ENCODE measurements at places on chromosomes 11 and 22.

DNA sequence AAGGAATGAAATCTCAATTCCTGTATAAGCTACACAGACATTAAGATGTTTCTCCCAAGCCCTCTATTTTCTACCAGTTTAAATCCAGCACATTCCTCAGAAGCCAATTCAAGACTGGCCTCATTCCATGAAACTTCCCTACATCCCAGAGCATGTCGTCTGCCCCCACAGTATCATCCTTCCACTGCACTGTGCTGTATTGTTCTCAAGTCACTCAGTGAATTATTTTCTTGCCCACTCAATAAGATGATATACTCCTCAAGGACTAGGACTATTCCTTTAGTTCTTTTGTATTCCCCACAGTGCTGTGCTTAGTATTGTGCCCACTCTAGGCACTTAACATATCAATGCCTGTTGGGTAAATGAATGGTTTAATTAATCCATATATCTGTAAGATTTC is 203.1 kb upstream of the BLID start:
- no peak for DNase-seq

GRCh38 chr22:26732284-26732683 is 74.9 kb downstream of the MIAT start:
- DNase-seq = no peak

DNA sequence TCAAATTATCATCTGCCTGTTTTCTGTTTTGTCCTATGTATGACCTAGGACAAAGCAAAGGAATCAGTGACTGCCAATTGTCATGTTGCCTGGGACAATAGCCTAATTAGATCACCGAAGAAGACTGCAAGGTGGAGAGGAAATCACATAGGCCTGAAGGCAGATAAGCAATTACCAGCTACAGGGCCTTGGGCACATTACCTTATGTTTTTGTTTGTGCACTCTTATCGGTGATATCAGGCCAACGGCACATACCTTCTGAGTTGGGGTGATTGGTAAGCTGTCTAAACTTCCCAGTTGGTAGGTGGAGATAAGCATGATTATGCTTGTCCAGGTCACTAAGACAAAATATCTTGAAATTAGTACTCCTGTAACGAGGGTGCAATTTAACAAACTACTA is 58.1 kb upstream of the FAM181B start:
- no peak for DNase-seq

DNA sequence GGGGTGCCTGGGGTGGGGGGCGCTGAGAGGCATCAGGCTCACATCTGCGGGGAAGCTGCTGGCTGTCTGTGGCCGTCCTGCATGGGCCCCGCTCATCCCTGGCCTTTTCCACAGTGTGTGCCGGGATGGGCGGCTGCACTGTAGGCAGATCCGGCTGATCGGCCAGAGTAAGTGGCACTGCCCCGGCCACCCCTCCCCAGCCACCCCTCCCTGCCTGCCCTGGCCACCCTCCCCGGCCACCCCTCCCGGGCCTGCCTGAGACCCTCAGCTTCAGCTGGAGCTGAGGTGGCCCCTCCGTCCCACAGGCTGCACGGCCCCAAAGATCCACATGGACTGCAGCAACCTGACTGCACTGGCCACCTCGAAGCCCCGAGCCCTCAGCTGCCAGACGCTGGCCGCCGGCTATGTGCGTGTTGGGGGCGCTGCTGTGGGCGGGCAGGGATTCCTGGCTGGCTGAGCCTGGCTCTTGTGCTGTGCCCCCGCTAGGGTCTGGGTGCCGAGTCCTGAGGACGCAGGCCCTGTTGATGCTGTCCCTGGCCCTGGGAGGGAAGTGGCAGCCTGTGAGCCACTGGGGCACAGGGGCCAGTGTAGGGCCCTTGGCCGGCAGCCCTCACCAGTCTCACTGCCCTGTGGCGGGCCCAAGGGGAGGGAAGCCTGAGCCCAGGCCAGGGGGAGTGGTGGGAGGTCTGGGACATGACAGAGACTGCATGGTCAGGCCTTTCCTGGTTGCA is 10.9 kb downstream of the MUC2 start:
- DNase-seq = no peak

GRCh38 chr11:123480290-123480815 is 50.3 kb downstream of the GRAMD1B start:
- no peak for DNase-seq

GRCh38 chr22:45262195-45262930 is 21.7 kb upstream of the KIAA0930 start:
- no peak for DNase-seq

GRCh38 chr22:31154975-31155374 is 5.0 kb upstream of the RNF185 start:
- DNase-seq = no peak

- DNase-seq = no peak
Measured at GRCh38 chr11:19658344-19658743, 54.3 kb upstream of the NAV2 start.

- DNase-seq = no peak
Measured at GRCh38 chr22:49972163-49973017, 11.8 kb downstream of the PIM3 start.

- peak; percentile 58 for DNase-seq
Measured at GRCh38 chr11:32297611-32298011, 137.7 kb downstream of the WT1 start.

DNA sequence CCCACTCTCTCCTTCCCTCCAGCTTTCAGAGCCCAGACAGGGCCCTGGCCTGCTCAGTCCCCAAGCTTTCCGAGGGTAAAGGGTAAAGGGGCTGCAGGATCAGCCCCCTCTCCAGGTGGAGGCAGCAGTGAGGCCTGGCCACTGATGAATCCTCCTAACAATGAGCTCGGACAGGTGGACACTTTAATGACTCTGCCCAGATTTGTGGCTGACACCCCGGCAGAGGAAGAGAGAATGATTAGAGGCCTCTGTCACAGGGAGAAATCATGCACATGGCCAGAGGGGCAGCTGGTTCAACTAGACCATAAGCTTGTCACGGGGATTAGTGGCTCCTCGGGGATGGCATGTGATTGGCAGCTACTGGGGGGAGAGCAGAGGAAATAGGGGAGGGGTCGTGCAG is 587.5 kb upstream of the B3GAT1 start:
- DNase-seq = peak; percentile 64

- DNase-seq = peak; percentile 24
Measured at GRCh38 chr22:17743661-17744411, 30.4 kb downstream of the BID start.

- no peak for DNase-seq
Measured at GRCh38 chr22:46418827-46419226, 83.3 kb downstream of the TRMU start.

GRCh38 chr11:133476570-133477250 is 55.6 kb downstream of the OPCML start:
- no peak for DNase-seq

DNA sequence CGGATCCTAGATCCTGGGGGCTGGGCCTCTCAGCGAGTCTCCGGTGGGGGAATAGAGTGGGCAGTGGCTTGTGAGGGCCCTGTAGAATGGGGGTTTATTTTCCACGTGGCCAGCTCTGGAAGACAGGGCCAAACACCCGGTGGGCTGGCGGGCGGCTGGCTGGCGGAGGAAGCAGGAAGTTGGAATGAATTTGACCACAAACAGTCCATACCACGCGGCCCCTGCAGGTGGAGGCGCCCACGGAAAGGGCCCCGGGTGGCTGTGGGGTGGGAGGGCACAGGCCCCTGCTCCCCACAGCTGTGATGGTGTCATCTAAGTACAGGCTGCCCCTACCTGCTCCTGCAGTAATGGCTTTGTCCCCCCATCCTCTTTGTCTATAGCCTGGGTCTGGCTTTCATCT is 15.1 kb downstream of the MCAT start:
- no peak for DNase-seq

DNA sequence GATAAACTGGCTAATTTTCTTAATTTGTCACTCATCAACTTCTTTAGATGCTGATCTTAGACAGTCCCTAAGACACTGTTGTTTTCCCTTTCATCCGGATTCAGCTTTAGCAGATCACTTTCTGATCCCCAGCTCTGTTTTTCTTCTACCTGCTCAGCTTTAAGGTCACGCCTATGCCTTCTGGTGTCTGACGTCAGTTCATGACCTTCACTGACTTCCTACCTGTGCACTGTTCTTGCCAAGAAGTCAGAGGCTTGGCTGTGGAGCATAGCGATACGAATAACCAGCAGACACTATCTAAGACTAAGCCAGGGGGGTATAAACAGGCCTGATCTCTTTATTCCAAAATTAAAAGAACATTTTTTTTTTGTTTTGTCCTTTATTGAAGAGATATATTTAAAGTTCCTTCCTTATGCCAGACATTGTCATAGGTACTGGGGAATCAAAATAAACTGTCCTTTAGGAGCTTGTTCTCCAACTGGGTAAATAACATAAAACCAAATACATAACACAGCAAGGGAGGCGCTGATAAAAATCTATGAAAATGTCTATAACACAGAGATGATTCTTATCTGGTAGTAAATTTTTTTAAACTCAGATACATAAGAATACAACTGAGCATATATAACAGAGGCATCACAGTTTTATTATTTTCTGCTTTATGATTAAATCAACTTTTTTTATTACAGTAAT is 352.2 kb upstream of the CTSC start:
- no peak for DNase-seq

GRCh38 chr11:9285850-9286587 is 20.9 kb upstream of the DENND5A start:
- no peak for DNase-seq

- DNase-seq = peak; percentile 24
Measured at GRCh38 chr11:96279018-96279895, 63.7 kb downstream of the MAML2 start.

DNA sequence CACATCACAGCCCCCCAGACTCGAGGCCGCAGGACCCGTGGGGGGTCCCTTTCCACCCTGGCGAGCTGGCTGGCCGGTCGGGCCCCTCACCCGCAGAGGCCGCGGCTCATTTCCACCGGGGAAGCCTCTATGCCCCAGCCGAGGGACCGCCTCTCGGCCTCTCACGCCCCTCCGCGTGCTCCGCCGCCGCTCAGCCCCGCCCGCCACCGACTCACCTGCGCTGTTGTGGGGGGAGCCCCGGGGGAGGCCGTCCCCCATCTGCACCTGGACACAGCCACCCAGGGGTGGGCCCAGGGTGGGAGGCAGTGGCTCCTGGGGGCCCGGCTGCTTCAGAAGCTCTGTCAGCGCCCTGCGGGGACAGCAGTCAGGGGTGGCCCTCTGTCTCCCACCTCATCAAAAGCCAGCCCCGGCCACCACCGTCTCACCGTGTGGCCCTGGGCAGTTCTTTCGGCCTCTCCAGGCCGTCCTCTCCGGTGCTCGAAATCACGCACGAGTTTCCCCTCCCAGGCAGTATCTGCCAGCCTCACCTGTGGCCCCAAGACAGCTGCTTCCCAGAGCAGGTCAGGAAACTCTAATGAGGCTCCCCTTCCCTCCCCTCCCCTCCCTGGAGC is 3.8 kb downstream of the SHISA8 start:
- no peak for DNase-seq

DNA sequence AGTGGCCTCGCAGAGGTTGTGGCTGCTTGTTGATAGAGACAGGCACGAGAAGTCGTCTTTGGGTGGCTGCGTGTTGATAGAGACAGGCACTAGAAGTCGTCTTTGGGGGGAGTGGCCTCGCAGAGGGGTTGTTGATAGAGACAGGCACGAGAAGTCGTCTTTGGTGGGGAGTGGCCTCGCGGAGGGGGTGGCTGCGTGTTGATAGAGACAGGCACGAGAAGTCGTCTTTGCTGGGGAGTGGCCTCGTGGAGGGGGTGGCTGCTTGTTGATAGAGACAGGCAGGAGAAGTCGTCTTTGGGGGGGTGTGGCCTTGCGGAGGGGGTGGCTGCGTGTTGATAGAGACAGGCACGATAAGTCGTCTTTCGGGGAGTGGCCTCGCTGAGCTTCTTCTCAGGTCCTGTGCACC is 328.8 kb downstream of the TBC1D22A start:
- no peak for DNase-seq

DNA sequence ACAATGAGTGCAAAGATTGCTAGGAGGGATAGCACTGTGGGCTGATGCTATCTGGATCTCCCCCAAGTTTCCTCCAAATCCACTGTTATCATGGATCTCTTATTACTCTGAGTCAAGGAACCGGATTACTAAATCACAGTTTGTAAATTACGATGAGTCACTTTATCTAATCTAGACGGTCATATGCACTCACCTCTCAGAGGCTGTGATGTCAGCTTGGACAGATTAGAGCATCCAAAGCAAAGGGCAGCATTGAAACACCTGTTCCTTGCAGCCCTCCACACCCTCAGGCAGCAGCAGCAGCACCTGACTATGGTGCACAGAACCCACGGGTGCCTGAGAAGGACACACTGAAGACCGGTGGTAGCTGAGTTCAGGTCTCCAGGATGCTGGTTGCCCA is 14.0 kb upstream of the POU2AF1 start:
- no peak for DNase-seq

DNA sequence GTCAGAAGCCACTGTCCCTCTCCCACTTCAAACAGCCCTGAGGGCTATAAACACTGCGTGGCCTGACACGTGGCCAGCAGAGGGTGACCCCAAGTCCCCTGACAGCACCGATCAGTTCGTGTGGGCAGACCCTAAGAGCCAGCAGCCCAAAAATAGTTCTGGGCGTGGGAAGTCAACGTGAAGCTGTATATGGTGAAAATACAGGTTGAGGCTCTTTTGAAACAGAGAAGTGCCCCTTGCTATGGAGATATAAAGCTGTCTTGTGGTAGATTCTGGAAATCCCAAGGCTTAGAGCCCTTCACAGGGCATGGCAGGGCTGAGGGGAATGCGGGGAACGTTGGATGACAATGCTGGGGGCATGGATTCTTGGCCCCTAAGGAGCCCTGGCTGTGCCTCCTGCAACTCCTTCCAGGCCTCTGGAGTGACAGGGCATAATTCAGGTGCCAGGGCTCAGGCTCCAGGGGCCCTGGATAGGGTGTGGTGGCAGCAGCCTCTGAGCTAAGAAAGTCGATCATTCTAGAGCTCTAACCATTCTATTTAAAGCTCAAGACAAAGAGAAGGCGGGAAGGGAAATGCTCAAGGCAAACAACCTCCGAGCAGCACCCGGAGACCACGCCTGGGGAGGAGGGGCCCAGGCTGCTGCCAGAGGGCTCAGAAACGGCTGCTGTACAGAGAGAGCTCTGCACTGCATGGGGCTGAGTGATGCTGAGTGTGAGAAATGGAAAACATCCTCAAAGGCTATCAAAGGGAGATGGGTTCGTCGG is 60.4 kb upstream of the CD5 start:
- peak; percentile 84 for DNase-seq

DNA sequence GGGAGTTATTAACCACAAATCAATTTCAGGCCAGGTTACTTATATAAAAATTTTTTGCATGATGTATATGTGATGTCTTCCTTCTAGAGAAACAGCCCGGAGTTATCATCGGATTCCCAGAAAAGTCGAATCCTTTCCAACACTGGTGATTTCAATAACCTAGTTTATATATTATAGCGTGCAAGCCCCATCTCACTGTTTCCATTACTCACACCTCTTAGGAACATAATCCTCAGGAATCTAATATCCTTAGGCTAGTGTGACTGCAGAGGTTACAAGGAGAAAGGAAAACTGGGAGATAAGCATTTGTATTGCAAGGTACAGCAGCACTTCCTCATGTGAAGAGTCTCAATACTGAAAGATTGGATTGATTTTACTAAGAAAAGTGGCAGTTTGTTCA is 20.3 kb downstream of the ARHGAP20 start:
- DNase-seq = no peak

GRCh38 chr11:72707032-72707431 is 32.8 kb upstream of the PDE2A start:
- DNase-seq = no peak

- no peak for DNase-seq
Measured at GRCh38 chr11:24298146-24298545, 198.7 kb upstream of the LUZP2 start.

Data from retina (tissue), 1 donor.